ENCODE measurements at places on chromosomes 11 and 22.

DNA sequence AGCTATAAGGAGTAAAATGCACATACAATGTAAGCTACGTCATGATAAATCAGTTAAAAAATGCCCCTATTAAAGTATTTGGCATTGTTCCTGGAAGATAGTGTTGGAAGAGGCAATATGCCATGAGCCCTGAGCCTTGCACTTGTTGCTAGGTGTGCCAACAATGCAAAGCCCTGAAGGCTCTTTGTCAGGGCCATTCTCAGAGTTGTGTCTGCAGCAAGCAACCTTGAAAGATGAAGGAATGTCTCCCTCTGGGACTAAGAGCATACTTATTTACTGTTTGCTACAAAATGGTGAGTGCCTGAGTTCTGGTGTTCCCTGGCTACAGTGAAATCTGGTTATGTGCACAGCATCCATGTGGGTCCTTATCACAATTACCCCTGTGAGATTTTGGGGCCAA lies 322.3 kb upstream of the FAT3 start:
- no peak for DNase-seq

GRCh38 chr11:12587333-12587991 lies 86.8 kb upstream of the TEAD1 start:
- DNase-seq, result no peak

GRCh38 chr11:117992136-117992535 lies 5.9 kb downstream of the IL10RA start:
- no peak for DNase-seq

DNA sequence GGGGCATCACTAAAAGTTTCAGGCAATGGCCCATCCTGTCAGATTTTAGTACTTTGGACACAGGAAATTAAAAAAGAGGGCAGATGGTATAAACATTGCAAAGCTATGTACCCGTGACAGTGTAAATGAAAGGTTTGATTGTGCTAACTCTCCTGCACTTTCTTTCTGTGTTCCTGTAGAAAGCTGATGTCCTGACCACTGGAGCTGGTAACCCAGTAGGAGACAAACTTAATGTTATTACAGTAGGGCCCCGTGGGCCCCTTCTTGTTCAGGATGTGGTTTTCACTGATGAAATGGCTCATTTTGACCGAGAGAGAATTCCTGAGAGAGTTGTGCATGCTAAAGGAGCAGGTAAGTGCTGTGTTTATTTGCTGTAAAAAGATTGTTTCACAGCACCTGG lies 10.3 kb downstream of the CAT start:
- DNase-seq, result no peak

DNA sequence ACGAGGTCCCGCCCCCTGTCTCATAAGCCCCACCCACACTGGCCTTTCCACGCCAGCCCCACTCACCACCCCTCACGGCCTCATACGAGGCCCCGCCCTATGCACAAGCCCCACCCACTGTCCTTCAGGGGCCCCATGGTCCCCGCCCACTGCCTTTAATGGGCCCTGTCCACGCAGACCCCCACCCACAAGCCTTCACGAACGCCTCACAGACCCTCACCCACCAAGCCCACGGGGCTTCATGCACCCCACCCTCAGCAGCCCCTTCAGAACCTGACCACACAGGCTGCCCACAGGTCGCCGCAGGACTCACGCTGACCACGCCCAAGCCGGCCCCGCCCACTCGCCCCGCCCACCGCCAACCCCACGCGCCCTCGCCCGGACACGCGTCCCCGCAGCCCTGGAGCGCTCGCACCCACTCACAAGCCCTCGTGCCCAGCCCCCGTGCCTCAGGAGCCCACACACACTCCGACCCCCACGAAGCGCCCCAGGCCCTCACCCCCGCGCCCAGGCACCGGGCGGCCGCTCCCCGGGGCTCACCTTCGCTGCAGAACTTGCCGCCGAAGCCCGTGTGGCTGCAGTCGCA lies 10.5 kb downstream of the NRXN2 start:
- no peak for DNase-seq

DNA sequence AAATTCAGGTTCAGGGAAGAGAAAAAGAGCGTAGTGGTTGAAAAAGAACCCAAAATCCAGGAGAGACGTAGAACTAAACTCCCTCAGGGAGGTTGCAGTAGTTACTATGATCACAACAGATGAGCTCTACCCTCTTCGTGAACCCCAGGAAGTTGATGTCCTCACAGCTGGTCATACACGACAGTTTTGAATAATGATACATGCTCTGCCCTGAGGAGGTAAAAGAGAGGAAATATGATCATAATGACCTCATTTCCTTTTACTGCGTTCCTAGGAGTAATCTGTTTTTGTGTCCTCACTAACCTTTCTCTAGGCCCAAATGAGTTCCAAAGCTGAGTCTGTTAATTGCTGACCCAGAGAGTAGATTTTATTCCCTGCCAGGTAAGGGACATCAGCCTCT lies 1.3 kb downstream of the PATE2 start:
- no peak for DNase-seq

- no peak for DNase-seq
These were observed 20.9 kb downstream of the TSKU start for GRCh38 chr11:76803811-76804600.
